ENCODE measurements at places on chromosomes 16 and 17.

- DNase-seq = peak; percentile 35
Measured at GRCh38 chr17:37089956-37090355, 141.2 kb downstream of the AATF start.

DNA sequence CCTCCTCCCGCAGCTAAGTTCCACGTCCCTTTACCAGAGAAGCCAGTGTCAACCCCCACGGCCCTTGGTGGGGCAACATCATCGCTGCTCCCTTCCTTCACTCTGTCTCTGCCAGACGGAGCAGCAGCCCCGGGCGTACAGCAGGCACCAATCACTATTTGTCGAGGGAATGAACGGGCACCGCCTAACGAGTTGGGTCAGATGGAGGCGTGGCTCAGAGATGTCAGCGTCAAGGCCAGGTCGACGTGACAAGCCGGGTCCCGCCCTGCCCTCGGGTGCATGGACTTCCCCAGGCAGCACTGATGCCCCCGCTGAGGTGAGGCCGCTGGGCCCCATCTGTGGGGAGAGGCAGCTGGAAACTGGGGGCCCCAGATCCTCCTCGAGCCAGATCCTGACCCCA is 50.0 kb downstream of the CBFA2T3 start:
- no peak for DNase-seq

DNA sequence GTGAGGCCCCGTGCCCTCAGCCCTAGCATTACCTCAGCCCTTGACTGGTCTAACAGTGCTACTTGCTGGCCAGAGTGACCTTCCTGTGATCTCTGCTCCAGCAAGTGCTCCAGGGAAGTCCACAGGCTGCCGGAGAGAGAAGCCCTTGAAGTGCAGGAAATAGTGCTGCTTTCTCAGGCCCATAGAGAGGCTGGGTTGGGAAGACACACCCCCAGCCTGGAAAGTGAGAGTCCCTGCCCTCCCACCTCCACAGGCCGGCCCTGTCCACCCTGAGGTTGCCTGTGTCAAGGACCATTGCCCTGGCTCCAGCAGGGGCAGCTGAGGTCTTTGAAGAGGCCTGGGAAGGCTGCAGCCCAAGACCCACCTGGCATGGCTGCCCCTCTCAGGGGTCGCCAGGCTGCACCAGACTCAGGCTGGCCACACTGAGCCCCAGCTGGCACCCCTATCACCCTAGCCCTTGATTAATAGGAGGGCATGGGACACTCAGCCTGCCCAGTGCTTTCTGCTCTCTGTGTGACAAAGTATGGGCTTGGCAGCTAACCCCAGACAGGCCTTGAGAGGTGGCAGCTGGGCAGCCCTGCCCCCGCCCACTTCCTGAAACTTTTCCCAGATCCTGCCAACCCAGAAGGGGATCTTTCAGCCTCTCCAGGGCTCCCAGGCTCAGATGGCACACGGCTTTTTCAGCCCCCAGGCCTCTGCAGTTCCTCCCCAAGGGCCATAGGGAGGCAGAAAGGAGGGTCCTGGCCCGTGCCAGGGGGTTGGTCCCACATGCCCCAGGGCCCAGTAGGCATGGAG is 21.7 kb downstream of the ATP6V0D1 start:
- no peak for DNase-seq

DNA sequence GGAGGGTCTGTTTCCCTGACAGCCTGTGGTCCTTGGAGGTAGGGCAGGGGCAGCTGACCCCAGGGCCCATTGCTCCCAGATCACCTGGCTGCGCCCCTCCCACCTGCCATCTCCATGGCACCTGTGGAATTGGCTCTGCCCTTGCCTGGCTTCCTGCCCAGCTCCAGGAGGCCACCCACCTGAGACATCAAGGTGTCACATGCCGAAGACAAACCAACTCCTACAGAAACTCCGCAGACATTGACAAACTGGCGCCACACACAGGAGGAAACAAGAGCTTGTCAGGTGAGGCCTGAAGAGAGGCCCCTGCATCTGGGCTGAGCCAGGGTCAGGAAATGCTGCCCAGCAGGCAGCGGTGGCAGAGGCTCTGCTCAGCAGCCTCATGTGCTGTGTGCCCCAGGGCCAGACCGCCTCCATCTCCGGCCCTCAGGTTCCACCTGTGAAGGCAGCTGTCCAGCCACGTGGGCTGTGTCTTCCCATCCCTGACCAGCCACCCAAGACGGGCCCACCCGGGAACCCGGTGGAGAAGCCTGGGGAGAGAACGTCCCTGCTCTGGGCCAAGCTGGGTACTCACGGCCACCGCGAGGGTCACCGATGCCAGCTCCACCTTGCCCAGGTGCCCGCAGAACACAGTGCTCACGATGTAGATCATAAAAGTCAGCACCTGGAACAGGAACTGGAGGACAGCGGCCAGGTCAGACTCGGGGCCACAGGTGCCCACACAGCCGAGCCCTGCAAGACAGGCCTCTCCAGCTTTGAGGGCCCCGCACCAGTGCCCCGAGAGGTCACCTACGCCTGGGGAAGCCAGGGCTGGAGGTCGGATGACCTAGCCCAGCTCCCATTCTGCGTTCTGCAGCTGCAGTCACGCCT is 1.6 kb downstream of the SLC47A2 start:
- no peak for DNase-seq

GRCh38 chr17:73342050-73342522 is 30.3 kb upstream of the CDC42EP4 start:
- DNase-seq = peak; percentile 88

GRCh38 chr16:25066747-25067631 is 44.6 kb upstream of the LCMT1 start:
- peak; percentile 66 for DNase-seq

DNA sequence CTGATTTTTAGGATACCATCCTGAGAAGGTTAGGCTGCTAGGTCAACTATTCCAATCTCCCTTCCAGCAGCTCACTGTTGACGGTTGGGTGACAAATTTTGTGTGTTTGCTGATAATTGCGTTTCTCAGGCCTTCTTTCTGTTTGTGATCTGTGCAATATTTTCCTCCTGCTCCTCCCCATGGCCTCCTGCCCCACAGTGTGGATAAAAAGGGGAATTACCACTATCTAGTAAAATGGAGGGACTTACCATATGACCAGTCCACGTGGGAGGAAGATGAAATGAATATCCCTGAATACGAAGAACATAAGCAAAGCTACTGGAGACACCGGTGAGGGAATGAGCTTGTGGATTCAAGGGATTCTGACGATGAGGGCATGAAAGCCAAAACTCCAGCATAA is 9.2 kb downstream of the CHD3 start:
- DNase-seq = peak; percentile 83

GRCh38 chr16:2333772-2334379 is 6.7 kb downstream of the ABCA3 start:
- DNase-seq = no peak

- peak; percentile 73 for DNase-seq
Measured at GRCh38 chr17:12622726-12623125, 43.0 kb upstream of the MYOCD start.

DNA sequence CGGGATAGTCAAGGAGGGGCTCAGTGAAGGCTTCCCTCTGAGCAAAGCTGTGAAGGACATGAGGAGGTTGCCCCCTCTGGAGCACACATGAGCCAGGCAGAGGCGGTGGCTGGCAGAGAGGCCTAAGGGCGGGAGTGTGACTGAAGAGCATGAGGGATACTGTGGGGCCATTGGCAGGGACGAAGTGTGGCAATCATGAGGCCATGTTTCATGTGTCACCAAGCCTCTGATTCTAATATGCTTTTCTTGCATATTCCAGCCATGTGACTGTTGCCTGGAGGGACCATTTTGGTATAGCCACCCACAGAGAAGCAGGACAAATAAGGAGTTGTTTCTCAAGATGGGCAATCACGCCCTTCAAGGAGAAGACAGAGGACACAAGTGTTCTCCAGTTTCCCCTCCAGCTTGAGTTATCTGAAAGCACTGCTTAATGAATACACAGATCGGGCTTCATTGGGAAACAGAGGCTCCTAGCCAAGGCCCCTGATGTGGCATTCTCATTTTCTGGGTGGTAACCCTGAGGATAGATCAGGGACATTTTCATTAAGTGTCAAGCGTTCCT is 68.0 kb downstream of the AKAP1 start:
- no peak for DNase-seq

GRCh38 chr16:10539236-10539635 is 41.2 kb downstream of the EMP2 start:
- DNase-seq = no peak

DNA sequence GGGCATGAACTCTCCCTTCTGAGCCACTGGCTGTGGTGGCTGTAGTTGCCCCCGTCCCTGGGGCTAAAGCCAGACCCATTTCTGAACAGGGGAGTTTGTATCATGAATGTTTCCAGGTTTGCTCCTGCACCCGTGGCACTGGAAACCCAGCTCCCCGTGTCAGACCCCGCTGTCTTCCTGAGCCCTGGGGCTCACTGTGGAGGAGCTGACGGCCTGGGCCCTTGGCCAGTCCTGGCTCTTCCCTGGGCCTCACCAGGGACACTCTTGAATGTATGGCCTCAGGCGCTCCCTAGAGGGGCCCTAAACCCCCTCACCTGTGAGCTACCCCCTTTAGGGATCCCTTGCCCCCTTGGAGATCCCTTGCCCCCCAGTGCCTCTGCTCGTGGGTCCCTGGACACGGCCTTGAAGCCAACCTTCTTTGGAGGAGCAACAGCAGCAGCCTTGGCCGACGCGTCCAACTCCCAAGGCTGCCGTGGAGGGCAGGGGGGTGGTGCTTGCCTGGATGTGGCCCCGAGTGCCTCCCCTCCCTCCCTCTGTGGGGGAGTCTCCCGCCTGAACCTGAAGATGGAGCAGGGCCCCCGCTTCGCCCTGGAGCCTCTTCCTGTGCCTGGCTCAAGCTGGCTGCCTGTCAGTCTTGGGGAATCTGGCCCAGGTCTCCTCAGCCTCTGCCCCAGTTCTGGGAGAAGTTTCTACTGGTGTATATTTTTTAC is 15.9 kb downstream of the CASKIN2 start:
- no peak for DNase-seq

DNA sequence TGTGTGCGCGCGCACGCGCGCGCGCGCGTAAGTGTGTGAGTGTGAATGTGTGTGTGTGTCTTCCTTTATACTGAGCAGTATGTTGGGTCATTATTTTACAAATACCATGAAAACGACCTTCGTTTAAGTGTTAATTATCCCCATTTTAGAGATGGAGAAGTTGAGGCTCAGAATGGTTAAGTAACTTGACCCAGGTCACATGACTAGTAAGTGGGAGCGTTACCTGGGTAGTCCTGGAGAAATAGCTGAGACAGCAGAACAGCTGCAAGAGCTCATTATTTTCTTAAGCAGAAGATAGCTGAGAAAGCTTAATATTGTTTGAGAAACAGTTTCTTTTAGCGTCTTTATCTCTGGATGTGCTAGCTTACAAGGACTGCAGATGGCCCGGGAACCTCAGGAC is 78.8 kb downstream of the IRX3 start:
- peak; percentile 9 for DNase-seq

DNA sequence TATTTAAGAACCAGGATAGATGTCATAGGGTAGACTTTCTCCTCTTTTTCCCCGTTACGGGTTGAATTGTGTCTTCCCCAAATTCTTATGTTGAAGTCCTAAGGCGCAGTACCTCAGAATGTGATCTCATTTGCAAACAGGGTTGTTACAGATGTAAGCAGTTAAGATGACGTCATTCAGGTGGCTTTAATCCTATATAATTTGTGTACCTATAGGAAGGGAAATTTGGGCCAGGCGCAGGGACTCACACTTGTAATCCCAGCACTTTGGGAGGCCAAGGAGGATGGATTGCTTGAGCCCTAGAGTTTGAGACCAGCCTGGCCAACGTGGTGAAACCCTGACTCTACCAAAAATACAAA is 99.5 kb upstream of the DHX40 start:
- DNase-seq = no peak

DNA sequence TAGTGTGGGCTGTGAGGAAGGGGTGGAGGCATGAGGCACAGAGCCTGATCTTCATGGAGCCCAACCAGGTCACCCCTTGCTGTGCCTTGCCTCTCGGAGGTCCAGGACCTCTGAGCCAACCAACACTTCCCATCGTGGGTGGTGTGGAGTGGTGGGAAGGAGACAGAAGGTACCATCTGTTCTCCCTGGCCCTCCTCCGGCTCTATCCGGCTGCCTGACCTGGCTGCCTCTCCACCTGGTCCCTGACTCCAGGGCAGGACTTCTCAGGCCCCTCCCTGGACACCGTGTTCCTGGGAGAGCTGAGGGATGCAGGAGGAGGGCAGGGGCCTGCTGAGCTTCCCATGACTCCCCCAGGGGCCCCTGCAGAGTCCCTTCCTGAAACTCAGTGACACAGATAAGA is 3.9 kb downstream of the PDK2 start:
- peak; percentile 43 for DNase-seq

- no peak for DNase-seq
Measured at GRCh38 chr16:12677502-12677901, 126.2 kb downstream of the CPPED1 start.

- peak; percentile 91 for DNase-seq
Measured at GRCh38 chr16:30567991-30568638, 3.4 kb downstream of the ZNF688 start.

GRCh38 chr16:1639860-1640259 is 27.7 kb downstream of the CRAMP1 start:
- DNase-seq = no peak

GRCh38 chr16:88458039-88458772 is 5.1 kb downstream of the ZFPM1 start:
- no peak for DNase-seq

GRCh38 chr16:24539850-24540601 is 660 bp downstream of the RBBP6 start:
- peak; percentile 44 for DNase-seq

DNA sequence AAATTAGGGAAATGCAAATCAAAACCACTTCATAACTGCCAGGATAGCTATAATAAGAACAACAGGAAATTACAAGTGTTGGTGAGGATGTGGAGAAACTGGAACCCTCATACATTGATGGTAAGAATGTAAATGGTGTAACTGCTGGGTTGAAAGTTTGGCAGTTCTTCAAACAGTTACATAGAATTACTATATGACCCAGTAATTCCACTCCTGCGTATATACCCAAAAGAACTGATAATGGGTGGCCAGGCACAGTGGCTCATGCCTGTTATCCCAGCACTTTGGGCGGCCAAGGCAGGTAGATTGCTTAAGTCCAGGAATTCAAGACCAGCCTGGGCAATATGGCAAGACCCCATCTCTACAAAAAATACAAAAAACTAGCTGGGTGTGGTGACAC is 4.5 kb upstream of the CMTM4 start:
- peak; percentile 56 for DNase-seq

- no peak for DNase-seq
Measured at GRCh38 chr17:32285306-32285705, 19.7 kb downstream of the RHBDL3 start.

DNA sequence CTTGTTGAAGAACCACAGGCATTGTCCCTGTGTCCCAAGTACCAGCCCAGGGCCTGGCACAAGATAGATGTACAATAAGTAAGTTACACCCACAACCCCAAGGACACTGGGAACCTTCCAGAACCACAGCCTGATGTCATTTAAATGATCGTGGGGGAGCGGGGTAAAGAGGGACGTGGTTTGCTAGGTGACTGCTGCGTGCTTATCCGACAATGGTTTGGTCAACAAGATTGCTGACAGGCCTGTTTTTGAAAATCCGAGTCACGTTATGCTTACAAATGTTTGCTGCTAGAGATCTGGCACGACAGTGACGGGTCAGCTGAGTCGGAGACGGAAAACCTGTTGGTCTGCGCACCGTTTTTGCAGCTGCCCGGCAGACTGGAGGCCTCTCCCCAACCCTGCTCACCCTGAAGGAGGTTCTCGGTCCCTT is 22.8 kb downstream of the COTL1 start:
- no peak for DNase-seq

GRCh38 chr17:74325743-74326379 is at the start of gene KIF19:
Gene KIF19, plus strand, starts transcription at chr17:74326226. Its CDS starts 124 bp downstream, at chr17:74326350.
- DNase-seq = no peak
